ENCODE measurements at places on chromosomes 5 and 9.

DNA sequence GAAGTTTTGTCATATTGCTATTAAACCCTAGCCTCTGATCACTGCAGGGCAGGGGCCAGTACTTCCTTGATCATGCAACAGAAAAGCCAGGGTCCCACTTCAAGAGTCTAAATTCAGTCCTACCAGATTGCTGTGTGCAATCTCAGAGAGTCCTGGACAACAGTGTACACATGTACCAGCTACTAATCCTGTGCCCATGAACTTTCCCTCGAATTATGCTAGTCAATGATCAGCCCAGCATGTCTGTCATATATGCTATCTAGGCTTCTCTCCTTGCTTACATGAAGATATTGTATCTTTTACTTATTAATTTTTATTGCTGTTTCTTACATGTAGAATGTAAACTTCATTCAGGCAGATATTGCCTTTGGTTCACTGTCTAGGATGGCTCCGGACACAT is 367.0 kb downstream of the NTRK2 start:
- DNase-seq: no peak

- DNase-seq: no peak
Observed at GRCh38 chr5:133307275-133307674, 255.5 kb downstream of the HSPA4 start.

- DNase-seq: no peak
Observed at GRCh38 chr5:364497-364896, 43.0 kb downstream of the AHRR start.

DNA sequence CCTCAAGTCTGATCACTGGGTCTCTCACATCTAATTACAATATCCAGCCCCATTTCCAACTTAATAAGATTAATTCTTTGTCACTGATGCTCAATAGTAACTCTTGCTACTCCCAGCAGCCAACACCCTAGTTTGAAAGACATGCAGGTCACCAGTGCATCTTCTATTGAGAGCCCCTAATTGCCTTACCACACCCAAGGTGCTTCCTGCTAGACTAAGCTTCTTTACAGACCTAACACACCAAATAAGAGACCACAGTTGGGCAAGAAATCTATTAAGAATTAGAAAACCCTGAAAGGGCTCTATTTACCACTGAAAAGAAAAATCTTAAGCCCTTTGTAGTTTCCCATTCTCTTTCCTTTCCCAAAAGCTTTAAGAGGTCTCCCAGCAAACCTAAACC is 26.5 kb downstream of the ELAVL2 start:
- no peak for DNase-seq

DNA sequence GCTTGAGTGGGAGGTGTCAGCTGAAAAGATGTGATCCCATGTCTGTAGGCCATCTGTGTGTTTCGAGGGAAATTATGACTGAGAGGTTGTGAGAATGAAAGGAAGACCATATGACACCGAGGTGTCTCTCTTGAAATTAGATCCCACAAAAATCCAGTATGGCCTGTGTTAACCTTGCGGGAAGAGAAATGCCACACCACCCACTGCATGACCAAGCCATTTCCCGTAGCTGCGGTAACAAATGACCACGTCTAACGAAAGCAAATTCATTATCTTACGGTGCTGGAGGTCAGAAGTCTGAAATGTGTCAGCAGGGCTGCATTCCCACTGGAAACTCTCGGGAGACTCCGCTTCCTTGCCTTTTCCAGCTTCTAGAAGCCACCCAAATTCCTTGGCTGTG is 11.6 kb downstream of the C9orf57 start:
- DNase-seq: no peak

GRCh38 chr9:127873886-127874285 is 3.6 kb downstream of the AK1 start:
- DNase-seq: no peak

GRCh38 chr9:7921545-7922197 is 122.1 kb upstream of the DMAC1 start:
- DNase-seq: no peak

GRCh38 chr5:59178482-59178881 is 595.6 kb downstream of the RAB3C start:
- DNase-seq: no peak

DNA sequence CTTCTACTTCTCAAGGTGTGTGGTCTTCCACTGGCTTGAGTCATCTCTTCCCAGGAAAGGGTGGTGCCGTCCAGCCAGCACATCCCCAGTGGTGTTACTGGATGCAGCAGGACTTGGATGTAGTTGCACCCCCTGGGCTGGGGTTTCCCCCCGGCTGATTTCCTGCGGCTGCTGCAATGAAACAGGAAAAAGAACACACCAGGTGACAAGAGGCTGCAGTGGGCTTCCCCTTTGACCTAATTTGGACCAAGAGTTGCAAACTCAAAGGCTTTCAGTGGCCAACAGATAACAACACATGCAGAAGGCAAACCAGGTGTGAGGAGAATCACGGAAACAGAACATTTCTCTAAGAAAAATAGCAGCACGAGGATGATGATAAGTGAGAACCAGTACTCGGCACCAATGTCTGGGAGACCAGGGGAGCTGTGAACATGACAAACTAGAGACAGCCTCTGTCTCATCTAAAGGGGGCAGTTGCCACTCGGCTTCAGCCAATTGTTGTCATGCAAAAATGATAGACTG is 83.7 kb downstream of the PDE6A start:
- DNase-seq: no peak

GRCh38 chr9:133515615-133516255 is 9.0 kb downstream of the MYMK start:
- DNase-seq: no peak

GRCh38 chr5:71734141-71734540 is 15.1 kb downstream of the CARTPT start:
- DNase-seq: no peak

Measured in stimulated activated naive CD4-positive, alpha-beta T cell treated with Interleukin-2 at 50 U/mL for 16 hours (primary cell).